Activated CD4-positive, alpha-beta T cell treated with anti-CD3 and anti-CD28 coated beads, Interleukin-2, amount 50 U/mL, for 24 hours (primary cell): ENCODE measurements at places on chromosomes 7 and 10.
A peak's percentile ranks its signal among the peaks of the same experiment; 100 is the strongest.

GRCh38 chr10:16787361-16787791 is 29.8 kb downstream of the RSU1 start:
- DNase-seq = peak; percentile 65

GRCh38 chr7:130141161-130141883 is 63.9 kb downstream of the TMEM209 start:
- DNase-seq = peak; percentile 21

GRCh38 chr10:71274901-71275796 is 43.9 kb upstream of the SLC29A3 start:
- no peak for DNase-seq

- DNase-seq = peak; percentile 16
These were observed 68.0 kb downstream of the LANCL2 start for GRCh38 chr7:55432939-55433784.

DNA sequence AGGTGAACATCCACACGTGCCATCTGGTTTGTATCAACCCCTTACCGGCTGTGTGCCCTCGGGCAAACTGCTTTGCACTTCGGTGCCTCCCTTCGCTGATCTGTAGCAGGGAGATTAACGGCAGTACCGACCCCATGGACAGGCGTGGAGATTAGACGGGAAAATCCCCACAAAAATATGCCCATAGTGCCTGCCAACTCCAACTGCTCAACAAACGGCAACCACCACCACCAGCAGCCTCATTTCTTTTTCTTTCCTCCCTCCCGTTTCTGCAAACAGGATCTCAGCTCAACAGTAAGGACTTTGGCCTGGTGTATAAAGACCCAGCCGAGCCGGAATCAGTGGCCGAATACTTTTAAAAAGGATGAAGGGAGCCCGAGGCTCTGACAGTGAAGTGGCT is 31.0 kb downstream of the CHST15 start:
- no peak for DNase-seq

DNA sequence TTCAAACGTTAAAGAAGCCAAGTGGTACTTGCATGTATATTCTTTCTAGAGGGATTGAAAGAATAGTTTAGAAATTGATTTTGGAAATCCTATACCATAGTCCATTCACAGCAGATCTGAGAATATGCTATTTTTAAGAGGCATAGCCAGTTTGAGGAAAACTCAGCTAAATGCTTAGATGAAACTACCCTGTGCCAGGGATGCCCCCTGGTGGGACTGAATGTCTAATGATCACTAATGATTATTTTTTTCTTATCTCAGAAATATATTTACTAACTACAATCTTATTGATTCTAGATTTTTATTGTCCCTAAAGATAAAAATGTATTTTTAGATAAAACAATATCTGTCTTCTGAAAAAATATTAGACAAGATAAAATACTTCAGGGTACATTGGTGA is 844.9 kb upstream of the PHF14 start:
- DNase-seq = no peak

GRCh38 chr10:31242902-31243301 is 76.1 kb upstream of the ZEB1 start:
- peak; percentile 23 for DNase-seq

- DNase-seq = no peak
These were observed 46.2 kb downstream of the SMURF1 start for GRCh38 chr7:99097730-99098129.

- no peak for DNase-seq
These were observed 56.7 kb downstream of the GRK5 start for GRCh38 chr10:119263951-119264617.
